ENCODE measurements at places on chromosomes 7 and 10. TPM values are rescaled to one million over a fixed set of nuclear protein-coding genes. Genes with fewer than 3 reads are reported as not detected.

GRCh38 chr10:29377333-29377961 lies 88.6 kb downstream of the LYZL1 start:
- peak; percentile 13 for DNase-seq
- H3K4me1 ChIP-seq: no peaks in the 10 kb centered on the region
- no peak overlapping the region for H3K27ac ChIP-seq
- H3K36me3 ChIP-seq: no peaks in the 10 kb centered on the region
- no peak overlapping the region for H3K4me3 ChIP-seq
- no peaks in the 10 kb centered on the region for H3K27me3 ChIP-seq

- no peaks in the 10 kb centered on the region for H3K4me1 ChIP-seq
- no peaks in the 10 kb centered on the region for H3K27me3 ChIP-seq
- no peak overlapping the region for H3K27ac ChIP-seq
- no peak overlapping the region for H3K4me3 ChIP-seq
Measured at GRCh38 chr7:121578669-121579068, 182.6 kb upstream of the FAM3C start.

The CAV2 gene
- 25.5 TPM for polyA plus RNA-seq

The PTPN20 gene
- polyA plus RNA-seq: 0.81 TPM
